ENCODE measurements at places on chromosomes 13 and 19.

- no peak for DNase-seq
Measured at GRCh38 chr13:39536274-39536673, 66.7 kb downstream of the LHFPL6 start.

- DNase-seq: no peak
Measured at GRCh38 chr13:73106513-73107178, 47.8 kb downstream of the KLF5 start.

- DNase-seq: no peak
Measured at GRCh38 chr13:20313896-20314295, 81.8 kb upstream of the GJB6 start.

- no peak for DNase-seq
Measured at GRCh38 chr13:41938918-41939317, 22.0 kb downstream of the VWA8 start.

GRCh38 chr13:45748941-45749759, 47.0 kb downstream of the CBY2 start:
- no peak for DNase-seq

DNA sequence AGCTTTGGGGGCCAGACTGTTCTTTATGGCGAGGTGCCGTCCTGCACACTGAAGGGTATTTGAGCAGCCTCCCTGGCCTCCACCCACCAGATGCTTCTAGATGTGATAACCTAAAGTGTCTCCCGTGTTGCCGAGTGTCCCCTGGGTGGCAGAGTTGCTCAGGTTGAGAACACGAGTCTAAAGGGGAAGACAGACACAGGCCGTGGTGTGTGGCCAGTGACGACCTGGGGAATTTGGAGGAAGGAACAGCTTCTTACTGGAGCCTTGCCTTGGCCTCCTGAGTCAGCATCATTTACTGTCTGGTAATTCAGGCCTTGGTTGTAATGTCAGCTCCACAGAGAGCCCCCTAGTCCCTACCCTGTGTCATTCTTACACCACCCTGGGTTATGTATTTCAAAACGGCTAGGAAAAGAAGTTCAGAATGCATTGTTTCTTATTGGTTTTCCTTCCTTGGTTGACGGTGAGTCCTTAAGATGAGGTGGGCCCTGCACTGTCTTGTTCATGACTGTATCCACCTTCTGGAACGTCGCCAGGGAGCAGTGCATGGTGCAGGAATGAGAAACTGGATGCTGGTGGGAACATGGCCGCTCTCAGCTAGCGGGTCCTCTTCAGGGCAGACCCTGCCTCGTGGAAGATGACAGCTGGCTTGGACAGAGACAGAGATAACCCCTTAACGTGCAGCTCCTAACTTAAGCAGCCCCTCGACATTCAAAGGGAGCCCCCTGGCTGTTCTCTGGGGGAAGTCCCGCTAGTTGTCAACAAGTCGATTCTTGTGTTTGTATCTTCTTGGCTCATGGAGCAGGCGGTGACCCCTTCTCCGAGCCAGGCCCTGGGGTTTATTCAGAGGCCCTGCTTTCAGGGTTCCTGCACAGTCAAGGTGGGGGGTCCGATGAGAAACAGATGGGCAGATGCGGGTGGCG, 7.2 kb downstream of the SIN3B start:
- DNase-seq: no peak

DNA sequence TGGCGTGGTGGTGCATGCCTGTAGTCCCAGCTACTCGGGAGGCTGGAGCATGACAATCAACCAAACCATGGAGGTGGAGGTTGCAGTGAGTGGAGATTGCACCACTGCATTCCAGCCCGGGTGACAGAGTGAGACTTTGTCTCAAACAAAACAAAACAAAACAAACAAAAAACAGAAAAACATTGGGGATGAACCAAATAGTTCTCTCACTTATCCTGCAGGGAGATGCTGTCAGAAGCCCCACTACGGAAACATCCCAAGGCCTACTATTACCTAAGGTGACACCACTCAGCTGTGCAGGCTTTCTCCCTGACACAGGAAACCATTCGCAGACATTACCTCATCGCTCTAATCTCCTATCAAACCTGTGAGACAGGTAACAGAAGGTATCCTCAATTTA, 113.5 kb downstream of the FOXO1 start:
- no peak for DNase-seq

- DNase-seq: no peak
Measured at GRCh38 chr13:105918842-105919741, 616.4 kb downstream of the EFNB2 start.

DNA sequence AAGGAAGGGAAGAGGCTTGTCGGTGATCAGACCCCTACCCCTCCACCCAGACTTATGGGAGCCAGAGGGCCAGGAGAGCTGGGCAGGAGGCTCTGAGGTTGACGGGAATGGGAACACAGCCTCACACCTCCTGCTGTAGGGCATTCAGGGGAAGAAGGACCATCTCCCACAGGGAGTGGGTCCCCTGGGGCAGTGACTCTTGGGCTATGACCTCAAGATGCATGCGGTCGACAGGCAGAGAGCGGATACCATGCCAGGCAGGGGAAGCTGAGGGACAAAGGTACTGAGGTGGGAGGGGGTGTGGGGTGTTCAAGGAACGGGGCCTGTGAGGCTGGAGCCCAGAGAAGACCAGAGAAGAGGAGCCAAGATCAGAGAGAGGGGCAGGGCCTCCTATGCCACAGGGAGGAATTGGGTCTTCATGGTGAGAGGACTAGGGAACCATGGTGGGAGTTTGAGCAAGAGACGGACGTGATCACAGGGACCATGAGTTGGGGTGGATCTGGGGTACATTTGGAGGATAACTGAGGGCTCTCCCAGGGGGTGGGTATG, 4.6 kb upstream of the TCF3 start:
- no peak for DNase-seq

DNA sequence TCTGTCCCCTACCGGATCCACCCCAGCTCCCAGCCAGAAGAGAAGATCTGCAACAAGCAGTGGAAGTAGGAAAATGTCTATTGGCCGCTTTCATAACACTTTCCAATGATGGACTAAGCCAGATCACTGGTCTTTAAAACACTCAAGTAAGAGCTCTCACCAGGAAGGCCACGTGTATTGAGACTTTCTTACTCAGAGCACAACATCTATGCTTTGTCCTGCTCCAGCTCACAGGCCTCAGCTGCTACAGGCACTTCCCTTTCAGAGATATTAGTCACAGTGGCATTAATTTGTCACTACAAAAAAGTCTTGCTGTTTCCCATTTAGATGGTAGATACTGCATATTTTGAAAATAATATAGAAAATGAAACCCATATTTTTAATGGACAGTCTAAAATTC, 164.2 kb downstream of the ABCC4 start:
- no peak for DNase-seq

DNA sequence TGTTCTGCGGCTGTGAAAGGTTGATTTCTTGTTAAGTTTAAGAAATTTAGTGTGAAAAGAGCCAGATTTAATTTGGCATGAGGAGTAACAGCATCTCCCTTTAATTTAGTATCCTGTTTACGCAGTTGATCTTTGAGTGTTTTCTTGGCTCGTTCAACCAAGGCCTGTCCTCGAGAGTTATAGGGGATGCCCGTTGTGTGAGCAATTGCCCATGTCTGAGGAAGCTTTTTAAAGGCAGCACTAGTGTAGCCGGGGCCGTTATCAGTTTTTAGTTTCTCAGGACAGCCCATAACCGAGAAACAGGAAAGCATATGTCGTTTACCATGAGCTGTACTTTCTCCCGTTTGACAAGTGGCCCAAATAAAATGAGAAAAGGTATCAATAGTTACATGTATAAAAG, 47.5 kb upstream of the ZNF43 start:
- no peak for DNase-seq

GRCh38 chr13:100473501-100474044, 115.0 kb downstream of the GGACT start:
- DNase-seq: no peak

DNA sequence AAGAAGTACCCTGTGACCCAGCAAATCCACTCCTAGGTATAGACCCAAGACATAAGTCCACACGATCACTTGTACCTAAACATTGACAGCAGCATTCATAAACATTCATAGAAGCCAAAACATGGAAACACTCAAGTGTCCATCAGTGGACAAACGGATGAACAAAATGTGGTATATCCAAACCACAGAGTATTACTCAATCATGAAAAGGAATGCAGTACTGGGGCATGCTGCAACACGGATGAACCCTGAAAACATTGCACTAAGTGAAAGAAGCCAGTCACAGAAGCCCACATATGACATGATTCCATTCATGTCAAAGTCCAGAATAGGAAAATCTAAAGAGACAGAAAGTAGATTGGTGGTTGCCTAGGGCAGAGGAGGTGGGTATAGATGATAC, 22.8 kb upstream of the CCNE1 start:
- DNase-seq: no peak

GRCh38 chr13:109647053-109647452, 139.3 kb downstream of the IRS2 start:
- no peak for DNase-seq

DNA sequence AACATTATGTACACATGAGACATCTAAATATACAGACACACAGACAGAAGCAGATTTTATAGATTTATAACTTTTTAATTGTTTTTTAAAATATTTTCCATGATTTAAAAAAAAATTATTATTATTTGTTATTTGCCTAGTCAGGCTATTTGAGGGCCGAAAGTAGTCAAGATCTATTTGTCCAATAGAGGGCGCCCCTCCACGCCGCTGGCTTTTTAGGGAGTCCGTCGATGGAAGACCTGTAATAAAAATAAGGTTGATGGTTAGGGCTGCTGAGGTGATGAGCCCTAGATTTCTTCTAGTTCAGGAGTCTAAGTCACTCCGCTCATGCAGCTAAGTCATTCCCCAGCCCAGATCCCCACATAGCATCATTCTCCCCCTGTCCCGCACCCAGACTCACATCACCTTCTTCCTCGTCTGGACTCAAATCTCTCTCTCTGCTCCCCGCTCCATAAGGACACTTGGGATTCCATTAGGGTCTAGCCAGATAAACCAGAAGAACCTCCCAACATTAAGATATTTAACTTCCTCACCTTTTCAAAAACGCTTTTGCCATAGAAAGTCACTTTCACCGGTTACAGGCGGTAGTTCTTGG, 33.9 kb upstream of the CEACAM21 start:
- peak; percentile 63 for DNase-seq

DNA sequence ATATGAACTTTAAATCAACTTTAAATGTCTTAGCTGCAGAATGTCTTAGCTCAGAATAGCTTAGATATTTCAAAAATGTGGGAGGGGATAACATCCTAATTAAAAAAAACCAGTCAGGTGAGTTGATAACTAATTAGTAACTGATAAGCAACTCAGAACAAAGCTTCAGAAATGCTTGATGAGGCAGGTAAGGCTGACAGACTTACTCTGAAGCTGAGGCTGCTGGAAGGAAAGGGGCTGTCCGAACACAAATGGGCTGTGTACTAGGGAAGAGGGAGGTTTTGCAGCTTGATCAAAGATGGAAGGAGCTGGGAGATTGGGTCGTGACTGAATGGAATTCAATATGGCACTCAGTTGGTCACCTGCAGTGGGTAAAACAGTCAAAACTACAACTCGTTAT, 91.2 kb upstream of the FBXL3 start:
- no peak for DNase-seq

DNA sequence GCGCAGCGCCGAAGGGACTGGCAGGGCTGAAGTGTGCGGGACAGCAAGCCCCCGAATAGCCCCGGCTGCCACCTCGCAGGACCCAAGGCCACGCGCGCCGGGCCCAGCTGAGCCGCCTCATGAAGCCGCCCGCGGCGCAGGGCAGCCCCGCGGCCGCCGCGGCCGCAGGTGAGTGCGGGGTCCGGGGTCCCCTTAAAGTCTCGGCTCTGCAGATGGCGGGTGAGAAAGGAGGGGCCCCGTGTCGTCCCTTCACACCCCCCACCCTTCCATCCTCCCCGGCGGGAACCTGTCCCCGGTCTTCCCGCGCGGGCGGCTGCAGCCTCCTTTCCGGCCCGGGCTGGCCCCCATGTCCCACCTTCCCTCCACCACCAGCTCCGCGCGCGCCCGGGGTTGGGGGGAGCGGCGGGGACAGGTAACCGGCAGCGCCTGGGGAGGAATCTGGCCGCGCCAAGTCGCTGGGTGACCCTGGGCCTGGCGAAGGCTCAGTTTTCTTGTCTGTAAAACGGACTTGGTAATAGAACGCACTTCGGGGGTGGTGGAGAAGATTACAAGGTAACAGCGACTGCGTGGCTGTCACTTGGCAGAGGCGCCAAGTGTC, 338 bp downstream of the RGCC start:
- no peak for DNase-seq

GRCh38 chr13:88472316-88472715, 801.1 kb downstream of the SLITRK5 start:
- no peak for DNase-seq

DNA sequence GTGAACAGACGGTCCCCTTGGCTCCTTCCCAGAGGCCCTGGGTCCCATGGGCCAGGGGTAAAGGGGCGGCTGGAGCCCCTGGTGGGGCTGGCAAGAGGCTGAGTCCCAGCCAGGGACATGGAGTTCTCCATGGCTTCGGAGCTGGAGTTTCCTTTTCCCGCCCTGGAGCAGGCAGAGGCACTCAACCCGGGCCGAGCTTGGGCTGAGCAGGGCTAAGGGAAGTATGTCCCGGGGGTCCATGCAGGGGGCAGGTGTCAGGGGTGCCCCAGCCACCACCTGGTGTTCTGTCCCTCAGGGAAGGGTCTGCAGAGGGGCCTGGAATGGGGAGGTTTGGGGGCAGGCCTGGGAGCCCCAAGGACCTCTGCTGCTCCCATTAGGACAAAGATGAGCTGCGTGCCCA, 54.0 kb upstream of the TPM4 start:
- no peak for DNase-seq

DNA sequence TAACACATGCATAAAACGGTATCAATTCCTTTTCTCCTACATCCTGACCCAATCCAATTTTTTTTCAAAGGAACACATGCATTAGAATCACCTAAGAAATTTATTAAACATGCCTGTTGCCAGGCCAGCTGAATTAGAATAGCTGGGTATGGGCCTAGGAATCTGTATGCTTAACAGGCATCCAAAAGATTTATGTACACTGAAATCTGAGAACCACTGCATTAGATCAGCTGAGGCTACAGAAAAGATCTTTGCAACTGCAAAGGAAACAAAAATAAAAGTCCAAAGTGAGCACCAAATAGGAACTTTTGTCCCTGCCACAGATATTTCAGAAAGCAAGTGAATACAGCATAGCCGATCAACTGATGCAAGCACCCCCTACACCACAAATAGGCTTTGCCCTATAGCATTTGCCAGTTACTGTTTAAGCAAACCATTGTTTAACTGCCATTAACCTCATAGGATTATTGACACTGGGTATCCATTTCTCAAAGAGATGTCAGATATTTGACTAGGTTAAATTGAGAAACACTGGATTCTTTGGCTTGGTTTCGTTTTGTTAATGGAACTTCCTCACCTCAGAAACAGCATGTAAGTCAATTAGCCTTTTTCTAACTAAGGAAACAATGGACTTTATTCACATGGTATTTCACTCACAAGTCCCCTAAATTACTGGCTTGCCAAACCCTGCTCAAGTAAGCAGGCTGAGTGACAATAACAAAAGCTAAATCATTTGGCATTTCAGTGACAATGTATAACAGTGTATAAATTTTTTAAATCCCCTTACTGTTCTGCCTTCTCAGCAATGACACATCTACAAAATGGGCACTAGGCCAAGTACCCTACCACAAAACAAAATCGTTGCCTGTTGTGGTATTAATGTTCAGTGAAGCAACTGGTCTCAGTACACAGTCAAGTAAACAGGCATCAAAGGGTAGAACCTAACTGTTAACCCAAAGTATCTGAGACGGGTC, 67.8 kb downstream of the SUCLA2 start:
- no peak for DNase-seq

- DNase-seq: no peak
Measured at GRCh38 chr19:57708641-57709361, at the start of gene ZNF154. TSS of gene ZNF154 (minus strand) at chr19:57709204. CDS start at chr19:57708971, 233 bp downstream.

GRCh38 chr19:7417671-7418324, 69.1 kb downstream of the ARHGEF18 start:
- no peak for DNase-seq

- DNase-seq: no peak
Measured at GRCh38 chr19:46049597-46049996, 8.8 kb upstream of the IGFL4 start.
